ENCODE measurements at places on chromosomes 12 and 14. TPM values are rescaled to one million over a fixed set of nuclear protein-coding genes. Genes with fewer than 3 reads are reported as not detected.

The FOS gene
- 406 TPM for polyA plus RNA-seq

The FSCB gene
- not detected for polyA plus RNA-seq

DNA sequence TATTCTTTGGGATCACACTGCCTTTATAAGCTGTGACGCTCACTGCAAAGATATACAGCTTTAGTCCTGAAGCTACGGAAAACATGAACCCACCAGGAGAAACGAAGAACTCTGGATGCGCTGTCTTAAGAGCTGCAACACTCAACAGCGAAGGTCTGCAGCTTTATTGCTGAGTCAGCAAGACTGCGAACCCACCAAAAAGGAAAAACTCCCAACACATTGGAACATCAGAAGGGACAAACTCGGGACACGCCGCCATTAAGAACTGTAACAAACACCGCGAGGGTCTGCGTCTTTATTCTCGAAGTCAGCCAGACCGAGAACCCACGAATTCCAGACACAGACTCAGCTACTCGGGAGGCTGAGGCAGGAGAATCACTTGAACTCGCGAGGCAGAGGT lies 9.2 kb upstream of the VWF start:
- no peak for DNase-seq
- no peak overlapping the region for H3K27ac ChIP-seq
- H3K27me3 ChIP-seq = no peaks in the 10 kb centered on the region

GRCh38 chr14:72462056-72462455 lies 431.8 kb downstream of the DPF3 start:
- no peaks in the 10 kb centered on the region for H3K36me3 ChIP-seq
- no peak for DNase-seq
- H3K4me1 ChIP-seq = no peaks in the 10 kb centered on the region
- H3K4me3 ChIP-seq = no peak overlapping the region
- no peak overlapping the region for H3K27ac ChIP-seq
- peaks cover 6% of the 10 kb centered on the region for H3K27me3 ChIP-seq

DNA sequence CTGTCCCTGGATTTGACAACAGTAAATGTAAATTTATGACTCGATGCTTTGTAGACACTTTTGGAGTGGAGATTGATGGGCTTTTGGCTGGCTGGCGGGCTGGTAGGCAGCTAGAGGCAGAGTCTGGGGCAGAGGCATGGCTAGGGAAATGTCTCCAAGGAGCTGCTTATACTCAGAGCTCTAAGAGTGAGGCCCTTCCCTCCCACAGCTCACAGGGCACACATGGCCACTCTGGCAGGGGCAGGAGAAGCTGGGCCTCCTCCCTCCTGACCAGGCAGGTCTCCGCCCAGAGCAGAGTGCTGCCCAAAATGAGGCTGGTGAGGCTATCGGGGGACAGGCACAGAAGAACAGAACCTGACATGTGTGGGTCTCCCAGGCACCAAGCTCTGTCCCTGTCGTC lies 67.5 kb downstream of the GALNT16 start:
- H3K27ac ChIP-seq = no peak overlapping the region
- H3K4me1 ChIP-seq = no peaks in the 10 kb centered on the region
- H3K36me3 ChIP-seq = no peaks in the 10 kb centered on the region
- no peak overlapping the region for H3K4me3 ChIP-seq
